ENCODE measurements at places on chromosomes 3 and 15.

DNA sequence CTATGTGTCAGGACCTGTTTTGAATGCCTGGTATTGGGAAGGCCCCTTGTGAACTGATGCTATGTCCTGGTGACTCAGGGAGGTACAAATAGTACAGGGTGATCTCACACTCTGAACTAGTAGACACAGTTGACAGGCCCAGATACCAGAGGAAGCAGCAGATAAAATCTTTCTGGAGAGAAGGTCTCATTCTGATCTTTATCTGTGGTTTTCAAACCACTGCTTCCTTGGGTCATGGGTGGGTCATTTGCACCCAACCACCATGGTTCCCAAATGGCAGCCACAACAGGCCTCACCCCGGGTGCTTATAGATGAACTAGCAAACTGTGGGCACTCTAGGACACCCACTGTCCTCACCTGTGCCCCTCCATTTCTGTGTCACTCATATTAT lies 43.4 kb downstream of the PXYLP1 start:
- peak; percentile 86 for ATAC-seq

DNA sequence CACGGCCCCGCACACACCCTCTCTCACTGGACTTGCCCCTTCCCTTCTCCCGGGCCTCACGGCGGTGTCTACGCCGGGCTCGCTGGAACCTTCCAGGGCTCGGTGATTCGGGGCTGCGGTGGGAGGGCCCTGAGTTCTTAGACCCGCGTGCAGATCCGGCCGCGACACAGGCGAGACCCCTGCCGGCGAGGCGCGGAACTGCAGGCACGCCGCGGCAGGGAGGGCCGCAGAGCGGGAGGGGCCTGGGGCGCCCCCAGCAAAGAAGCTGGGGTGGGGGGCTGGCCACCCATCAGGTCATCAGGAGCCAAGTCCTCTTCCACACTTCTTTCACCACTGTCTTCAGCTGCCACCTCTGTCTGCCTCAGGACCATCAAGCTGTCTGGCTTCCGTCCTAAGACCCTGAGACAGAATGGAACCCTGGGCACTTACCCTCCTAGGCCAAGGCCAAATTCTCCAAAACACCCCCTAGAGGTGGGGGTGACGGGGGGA lies 164.5 kb downstream of the XXYLT1 start:
- ATAC-seq, result peak; percentile 89

- no peak for ATAC-seq
Observed at GRCh38 chr3:9225268-9225667, 24.2 kb downstream of the SRGAP3 start.

- no peak for ATAC-seq
Observed at GRCh38 chr3:85801955-85802354, 843.2 kb downstream of the CADM2 start.

DNA sequence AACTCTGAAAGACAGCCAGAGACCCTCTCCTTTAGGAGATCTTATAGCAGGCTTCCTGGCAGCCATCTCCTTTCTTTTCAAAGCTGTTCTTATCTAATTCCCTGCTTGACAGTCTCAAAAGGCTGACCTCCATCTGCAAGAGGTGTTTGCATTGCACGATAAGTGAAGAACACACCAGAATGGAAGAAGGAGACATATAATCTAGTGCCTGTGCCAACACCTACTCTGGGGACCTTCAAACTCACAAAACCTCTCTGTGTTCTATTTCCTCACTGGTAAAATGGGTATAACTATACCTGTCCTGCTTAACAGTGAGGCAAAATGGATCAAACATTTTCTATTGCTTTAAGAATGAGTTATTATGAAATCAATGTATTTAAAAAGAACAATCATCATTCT lies 65.0 kb downstream of the WDR72 start:
- no peak for ATAC-seq

GRCh38 chr3:71578054-71578751 lies 5.3 kb downstream of the FOXP1 start:
- ATAC-seq, result no peak

DNA sequence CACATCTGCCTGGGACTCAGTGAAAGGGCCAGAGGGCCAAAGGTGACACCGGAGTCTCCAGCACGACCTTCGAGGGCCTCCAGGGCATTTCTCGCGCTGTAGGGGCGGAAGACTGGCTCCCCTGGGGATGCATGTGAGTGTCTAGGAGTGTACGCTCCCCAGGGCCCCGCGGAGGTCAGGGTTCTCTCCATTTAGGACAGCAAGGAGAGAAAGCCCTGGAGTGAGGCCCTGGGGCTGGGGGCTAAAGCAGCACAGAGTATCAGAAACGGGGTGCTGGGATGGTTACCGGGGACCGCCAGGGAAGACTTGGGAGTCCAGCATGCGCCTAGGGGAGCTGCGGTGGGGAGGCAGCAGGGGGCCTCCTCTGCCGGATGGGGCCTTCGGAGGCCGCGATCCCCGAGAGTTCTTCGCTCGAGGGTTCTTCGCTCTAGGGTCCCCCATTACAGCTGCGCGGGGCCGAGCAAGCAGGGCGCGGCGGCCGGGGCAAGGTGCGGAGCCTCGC lies 595 bp upstream of the APBA2 start:
- ATAC-seq, result no peak

DNA sequence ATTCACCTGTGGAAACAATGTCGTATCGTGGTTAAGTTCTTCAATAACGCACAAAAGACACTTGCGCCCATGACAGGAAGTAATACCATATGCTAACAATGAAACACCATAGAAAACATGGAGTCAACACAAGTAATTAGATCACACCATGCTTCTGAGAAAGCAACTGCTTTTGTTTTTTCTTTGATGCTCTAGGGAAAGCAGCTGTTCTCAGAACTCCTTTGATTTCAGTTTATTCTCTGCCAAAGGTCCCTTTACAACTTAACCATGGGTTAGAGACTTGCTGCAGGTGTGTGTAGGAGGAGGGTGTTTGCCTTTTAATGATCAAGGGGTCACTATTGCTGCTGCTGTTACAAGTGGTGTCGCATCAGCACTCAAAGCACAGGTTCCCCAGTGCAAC lies 324.0 kb upstream of the SLCO3A1 start:
- ATAC-seq, result no peak

GRCh38 chr3:183592821-183593220 lies 37.3 kb upstream of the KLHL6 start:
- no peak for ATAC-seq

GRCh38 chr3:129100274-129100673 lies 21.3 kb downstream of the RAB43 start:
- ATAC-seq, result no peak

- no peak for ATAC-seq
Observed at GRCh38 chr3:17322106-17322793, 420.2 kb downstream of the TBC1D5 start.

- ATAC-seq, result no peak
Observed at GRCh38 chr3:62662677-62663076, 212.5 kb downstream of the CADPS start.

- no peak for ATAC-seq
Observed at GRCh38 chr3:120448756-120449155, 2.0 kb downstream of the FSTL1 start.

- peak; percentile 61 for ATAC-seq
Observed at GRCh38 chr3:126053513-126053912, 30.4 kb downstream of the SLC41A3 start.

- ATAC-seq, result no peak
Observed at GRCh38 chr3:164186095-164186494, 892.2 kb downstream of the SI start.

DNA sequence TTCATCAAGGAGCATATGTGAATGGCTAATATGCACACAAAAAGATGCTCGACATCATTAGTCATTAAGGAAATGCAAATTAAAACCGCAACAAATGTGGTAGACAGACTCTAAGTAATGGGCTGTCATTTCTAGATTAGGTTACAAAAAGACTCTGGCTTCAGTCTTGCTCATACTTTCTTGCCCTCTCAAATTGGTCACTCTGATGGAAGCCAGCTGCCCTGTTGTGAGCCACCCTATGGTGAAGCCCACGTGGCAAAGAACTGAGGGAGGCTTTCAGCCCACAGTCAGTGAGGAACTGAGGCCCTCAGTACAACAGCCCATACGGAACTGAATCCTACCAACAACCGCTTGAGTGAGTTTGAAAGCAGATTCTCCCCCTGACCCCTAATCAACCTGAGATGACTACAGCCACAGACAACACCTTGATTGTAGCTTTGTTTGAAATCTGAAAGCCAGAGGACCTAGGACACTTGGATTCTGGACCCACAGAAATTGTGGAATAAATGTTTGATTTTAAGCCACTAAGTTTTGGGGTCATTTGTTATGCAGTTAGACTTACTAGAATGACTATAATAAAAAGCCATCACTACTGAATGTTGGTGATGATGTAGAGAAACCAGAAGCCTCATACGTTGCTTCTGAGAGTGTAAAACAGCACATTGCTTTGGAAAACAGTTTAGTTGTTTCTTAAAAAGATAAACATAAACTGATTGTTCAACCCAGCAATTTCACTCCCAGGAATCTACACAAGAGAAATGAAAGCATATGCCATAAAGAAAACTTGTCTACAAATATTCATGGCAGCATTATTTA lies 45.7 kb downstream of the EHHADH start:
- ATAC-seq, result peak; percentile 84

DNA sequence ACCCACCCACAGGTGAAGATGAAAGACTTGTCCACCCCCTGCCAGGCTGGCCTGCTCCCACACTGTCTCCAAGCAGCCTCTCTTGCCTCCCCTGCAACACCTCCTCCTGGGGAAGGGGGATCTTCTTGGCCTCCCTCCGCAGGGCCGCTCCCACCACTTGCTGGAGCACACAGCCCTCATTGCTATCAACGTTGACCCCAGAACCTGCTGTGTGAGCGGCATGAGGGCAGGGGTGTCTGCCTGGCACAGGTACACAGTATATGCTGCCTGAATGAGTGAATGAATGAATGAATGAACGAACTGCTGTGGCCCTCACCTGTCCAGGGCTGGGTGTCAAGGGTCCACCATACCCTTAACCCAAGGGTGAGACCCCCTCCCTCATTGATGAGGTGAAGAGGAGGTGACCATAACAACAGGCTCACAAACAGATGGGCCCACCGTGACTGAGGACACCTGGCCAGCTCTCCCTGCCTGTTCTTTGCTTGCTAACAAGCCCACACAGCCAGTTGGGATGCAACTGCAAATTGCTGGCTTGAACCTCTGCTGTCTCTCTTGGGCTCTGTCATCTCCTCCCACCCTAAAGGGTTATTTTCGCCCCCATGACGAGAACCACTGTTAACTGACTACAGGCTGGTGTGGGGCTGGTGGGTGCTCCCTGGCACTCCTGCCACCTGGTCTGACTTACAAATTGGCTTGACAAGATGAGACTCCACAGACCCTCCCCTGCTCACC lies 22.5 kb downstream of the SLC41A3 start:
- no peak for ATAC-seq

GRCh38 chr3:66392512-66392911 lies 108.3 kb downstream of the LRIG1 start:
- no peak for ATAC-seq

DNA sequence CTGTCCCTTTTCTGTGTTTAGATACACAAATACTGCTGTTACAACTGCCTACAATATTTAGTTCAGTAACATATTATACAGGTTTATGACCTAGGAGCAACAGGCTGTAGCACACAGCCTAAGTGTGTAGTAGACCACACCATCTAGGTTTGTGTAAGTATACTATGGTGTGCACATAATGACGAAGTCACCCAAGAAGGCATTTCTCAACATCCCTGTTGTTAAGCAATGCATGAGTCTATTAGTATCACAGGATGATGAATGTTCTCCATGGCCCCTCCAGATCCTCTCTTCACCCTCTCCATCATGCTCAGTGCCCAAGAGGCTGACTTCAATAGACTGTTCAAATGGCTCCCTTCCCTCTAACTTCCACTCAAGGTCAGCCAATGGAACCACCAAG lies 14.6 kb upstream of the SEC62 start:
- ATAC-seq, result no peak

DNA sequence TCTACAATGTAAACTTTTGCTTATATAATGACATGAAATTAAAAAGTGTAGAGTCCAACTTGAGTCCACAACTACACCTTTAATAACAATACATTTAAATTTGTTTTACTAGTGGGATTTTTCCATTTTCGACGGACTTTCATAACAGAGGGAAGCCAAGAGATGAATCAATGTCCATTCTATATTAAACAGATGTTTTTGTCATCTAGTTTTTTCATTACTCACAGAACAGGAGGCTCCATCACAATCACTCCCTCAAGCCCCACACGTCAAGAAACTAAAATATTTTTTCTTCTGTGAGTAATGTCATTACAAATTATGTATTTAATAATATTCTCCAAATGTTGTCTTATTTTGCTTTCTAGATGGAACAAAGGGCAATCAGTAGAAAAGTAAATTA lies 932.9 kb downstream of the ROBO1 start:
- ATAC-seq, result no peak
